Esophagus squamous epithelium (tissue), 5 donors: ENCODE measurements at places on chromosomes 16 and 17.

DNA sequence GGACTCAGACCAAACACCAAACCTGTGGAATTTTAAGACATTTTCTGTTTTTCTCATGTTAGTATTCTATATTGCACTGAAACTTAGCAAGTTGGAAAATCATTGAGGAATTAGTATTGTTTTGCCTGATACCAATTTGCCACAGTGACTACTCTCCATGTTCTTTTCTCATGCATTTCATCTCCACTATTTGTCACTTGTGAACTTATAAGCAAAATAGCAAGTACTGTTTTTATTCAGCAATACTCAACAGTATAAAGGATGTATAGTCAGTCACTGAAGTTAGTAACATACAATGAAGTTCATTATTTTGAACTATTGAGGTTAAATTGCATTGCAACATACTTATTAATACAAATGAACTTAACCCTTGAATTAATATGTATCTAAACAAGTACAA, 5.8 kb upstream of the VPS35L start:
- DNase-seq: no peak

- DNase-seq: no peak
These were observed 19.2 kb downstream of the UNC119 start for GRCh38 chr17:28533091-28533807.

DNA sequence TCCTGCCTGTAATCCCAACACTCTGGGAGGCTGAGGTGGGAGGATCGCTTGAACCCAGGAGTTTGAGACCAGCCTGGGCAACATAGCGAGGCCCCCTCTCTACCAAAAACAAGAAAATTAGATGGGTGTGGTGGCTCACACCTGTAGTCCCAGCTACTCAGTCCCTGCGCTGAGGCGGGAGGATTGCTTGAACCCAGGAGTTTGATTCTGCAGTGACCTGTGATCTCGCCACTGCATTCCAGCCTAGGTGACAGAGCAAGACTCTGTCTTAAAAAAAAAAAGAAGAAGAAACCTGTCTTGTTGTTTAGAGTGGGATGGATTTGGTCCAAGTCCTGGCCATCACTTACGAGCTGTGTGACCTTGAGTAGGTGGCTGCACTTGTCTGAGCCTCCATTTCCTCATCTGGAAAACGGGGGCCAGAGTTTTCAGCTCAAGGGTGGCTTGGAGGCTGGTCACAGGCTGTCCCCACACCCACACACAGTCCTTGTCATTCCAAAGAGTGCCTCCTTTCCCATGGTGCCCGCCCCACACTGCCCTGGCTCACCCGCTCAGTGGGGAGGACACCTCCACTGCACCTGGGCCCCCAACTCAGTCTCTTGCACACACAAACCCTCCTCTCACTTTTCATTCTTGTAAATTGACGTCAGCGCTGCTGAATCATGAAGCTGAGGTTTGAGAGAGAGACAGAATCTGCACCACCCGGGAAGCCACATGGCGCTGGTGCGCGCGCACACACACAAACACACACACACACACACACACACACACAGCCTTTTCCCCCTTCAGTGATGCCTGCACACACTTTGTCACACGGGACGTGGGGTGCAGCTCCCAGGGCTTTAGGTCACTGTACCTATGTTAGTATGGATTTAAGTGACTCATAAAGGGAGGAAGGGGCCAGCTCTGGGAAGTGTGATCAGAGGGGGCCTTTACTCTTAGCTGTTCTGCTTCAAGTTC, 4.2 kb downstream of the SOCS1 start:
- no peak for DNase-seq

- no peak for DNase-seq
These were observed 44.6 kb downstream of the SMPD3 start for GRCh38 chr16:68403704-68404103.

DNA sequence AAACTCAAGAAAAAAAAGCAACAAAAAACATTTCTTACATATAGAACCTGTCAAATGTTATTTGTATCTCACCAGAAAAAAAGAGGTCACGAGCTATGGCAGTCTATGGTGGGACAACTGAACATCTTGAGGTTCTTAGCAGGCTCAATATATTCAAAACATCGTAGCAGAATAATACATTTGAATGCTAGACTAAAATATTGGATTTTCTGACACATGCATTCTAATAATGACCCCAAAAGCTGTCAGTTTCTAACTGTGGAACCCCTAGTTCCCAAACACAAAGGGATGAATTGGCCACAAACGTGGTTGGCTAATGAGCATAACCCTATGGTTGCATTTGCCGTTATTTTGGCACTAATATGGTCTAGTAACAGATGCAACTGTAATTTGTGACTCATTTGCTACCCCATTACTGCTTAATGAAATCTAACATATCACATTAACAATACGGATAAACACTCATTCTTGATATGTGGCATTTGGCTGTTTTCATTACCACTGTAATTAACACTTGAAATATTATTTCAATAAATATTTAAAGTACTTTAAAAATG, 81.2 kb downstream of the TOX3 start:
- no peak for DNase-seq

DNA sequence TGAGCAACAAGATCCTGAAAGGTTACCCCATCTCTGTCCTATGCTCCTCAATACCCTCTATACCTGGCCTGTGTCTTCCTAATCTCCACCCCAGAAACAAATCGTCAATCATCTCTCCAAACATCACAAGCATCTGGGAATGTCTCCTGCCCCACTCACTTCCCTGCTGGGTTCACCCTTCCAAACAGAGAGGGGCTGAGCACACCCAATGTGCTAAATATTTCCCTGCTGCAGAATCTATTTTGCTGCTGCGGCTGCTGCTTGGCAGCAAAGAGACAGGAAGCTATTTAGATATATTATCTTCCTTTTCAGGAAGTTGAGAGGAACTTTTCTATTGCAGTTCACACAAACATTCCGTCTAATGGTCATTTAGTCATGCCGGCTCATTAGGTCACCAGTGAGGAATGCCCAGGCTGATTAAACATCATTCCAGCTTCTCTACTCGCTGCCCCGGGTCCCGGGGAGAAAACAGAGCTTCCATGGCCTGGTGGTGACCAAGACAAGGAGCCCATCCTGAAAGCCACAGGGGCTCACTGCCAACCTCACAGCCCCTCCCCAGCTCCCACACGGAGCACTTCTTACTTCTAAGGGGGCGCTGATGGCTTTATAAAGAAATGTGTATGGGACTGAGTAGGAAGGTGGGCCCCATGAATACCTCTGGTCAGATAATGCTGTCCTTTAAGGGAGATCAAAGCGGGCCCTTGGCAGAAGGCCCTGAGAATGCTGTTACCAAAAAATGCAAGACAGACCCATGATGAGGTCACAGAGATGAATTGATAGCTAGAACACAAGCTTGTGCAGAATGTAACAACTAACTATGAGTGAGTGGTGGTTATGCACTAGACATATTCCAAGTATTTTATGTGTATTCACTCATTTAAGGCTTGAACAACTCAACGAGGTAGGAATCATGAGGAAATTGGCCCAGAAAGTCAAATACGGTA, 218.3 kb downstream of the SOX9 start:
- no peak for DNase-seq

DNA sequence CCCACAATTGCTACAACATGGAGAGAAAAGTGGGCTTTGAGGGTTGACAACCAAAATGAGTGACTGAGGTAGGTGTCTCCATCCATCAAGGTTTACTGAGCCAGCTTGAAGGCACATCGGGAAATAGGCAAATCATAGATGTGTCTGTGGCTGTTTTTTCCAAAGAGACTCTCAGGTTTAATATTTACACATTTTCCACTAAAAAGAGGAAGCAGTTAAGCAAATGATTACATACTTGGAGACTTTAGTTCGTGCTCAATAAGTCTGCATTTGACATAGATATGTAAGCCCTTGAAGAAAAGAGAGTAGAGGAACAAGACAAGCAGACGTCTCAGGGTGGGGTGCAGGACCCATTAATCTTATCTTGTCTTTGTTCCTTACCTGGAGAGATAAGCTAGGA, 148.9 kb upstream of the COX10 start:
- DNase-seq: no peak

DNA sequence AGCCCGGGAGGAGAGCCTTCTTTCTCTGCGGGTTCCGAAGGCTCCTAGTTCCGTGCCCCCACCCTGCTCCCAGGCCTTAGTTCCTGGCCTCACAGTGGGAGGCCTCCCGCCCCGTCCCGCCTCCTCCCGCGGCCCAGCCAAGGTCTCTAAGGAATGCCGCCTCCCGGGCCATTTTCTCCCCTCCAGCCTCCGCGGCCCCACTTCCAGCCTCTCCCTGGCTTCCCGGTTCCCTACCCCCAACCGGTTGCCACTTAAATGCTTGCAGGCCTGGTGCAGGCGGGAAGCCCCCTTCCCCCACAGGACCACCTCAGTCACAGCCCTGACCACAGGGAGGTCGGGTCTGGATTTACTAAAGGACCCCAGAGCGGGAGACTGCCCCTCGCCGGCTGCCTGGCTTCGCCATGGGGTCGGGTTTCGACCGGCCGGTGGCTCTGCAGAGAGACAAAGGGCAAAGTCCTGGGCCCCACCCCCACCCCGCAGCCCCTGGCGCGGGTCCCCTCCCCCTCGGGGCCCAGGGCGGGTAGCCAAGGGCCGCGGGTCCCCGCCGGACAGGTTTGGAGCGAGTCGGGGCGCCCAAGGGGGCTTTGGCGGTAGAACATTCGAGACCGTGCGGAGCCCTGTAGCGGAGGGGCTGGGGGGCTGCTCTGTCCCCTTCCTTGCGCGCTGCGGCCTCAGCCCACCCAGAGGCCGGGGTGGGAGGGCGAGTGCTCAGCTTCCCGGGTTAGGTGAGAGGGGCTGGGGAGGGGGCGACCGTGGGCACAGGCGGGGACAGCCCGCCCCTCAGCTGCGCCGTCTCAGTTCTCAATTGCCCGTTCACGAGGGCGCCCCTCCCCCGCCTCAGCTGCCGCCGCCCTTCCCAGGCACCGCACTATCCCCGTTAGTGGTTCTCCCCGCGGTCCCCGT, 16.4 kb downstream of the IGF2BP1 start:
- no peak for DNase-seq

GRCh38 chr17:49404906-49405305, 9.8 kb downstream of the PHB1 start:
- DNase-seq: no peak

- no peak for DNase-seq
These were observed 7.5 kb upstream of the C16orf95 start for GRCh38 chr16:87324411-87325275.

GRCh38 chr17:57939797-57940196, 15.4 kb downstream of the CUEDC1 start:
- DNase-seq: peak; percentile 28

DNA sequence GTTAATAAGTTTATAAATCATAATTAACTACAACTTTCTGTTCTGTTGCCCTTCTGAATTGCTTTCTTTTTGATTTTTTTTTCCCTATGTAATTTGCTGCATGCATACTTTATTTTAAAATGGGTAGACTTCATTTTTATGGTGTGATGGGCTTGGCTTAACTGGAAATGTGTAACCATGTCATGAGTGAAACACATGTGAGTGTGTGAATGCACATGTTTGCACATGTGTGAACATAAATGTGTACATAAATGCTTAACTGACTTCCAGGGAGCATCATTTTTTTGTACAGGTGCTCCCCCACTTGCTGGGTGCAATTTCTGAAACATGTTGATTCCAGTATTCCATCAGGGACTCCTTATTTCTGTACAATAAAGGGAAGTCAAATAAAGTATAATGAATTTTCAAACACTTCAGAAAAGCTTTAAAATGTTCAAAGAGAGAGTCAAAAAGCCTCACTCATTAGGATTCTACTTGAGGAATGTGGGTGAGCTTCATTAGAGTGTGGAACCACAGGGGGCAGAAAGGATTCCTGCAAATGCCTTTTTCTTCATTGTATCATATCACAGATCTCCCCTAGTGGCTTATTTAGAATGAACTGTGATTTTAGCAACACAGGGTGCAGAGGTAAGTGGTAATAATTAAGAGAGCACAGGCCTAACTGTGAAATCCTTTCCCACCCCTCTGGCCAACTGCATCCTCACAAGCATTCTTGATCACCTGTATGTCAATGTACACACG, 31.7 kb upstream of the CDH11 start:
- DNase-seq: no peak

GRCh38 chr16:71585318-71585703, 8.4 kb upstream of the TAT start:
- DNase-seq: no peak

GRCh38 chr17:80047176-80047575, 10.7 kb downstream of the CCDC40 start:
- no peak for DNase-seq

DNA sequence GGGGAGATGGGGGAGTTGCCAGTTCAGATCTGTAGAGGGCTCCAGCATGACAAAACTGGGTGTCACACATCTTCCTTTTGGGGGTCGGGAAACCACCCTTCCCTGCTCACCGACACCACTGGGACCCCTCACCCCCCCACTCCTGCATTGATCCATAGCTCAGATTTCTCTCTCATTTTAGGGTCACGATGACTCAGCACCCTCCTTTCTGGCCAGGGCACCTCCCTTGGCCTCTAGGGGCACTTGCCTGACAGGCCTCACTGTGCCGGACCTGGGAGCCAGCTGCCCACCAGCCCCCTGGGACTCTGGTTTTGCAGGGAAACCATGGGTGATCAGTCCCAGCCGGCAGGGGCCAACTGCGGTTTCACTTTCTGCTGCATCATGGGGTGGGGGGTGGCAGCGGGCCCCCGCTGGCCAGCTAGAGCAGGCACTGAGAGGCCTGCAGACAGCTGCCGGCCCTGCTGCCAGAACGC, 239.4 kb downstream of the MRTFB start:
- no peak for DNase-seq

- no peak for DNase-seq
These were observed 29.8 kb downstream of the KIAA0513 start for GRCh38 chr16:85057212-85057889.

DNA sequence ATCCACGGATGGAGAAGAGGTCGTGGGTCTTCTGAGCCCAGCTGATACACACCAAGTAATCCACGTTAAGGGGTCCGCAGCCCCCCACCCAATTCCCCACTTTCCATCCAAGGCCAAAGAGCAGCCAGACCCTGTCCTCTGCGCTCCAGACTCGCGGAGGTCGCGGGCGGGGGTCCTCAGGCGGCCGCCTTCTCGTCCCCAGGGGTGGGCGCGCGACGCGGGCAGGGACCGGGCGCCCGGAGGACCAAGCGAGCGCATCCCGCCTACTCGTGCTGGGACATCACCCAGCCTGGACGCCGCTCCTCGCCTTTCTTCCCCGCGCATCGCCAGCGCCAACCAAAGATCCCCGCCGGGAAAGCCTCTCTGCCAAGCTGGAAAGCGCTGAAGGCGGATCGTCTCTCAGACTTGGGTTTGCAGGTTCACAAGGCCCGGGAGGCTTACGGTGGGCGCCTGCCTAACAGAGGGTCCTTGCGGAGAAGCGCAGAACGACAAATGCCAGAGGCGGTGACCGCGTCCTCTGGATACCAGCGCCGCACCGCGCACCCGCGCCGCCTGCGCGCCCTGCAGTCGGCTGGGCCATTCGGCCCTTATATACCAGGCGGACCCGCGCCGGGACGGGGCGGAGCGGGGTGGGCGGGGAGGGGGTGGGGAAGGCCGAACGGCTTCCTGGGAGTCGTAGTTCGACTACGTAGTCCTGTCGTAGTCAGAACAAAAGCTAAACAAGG, 471.6 kb downstream of the SOX9 start:
- no peak for DNase-seq
